ENCODE measurements at places on chromosomes 16 and 17.

DNA sequence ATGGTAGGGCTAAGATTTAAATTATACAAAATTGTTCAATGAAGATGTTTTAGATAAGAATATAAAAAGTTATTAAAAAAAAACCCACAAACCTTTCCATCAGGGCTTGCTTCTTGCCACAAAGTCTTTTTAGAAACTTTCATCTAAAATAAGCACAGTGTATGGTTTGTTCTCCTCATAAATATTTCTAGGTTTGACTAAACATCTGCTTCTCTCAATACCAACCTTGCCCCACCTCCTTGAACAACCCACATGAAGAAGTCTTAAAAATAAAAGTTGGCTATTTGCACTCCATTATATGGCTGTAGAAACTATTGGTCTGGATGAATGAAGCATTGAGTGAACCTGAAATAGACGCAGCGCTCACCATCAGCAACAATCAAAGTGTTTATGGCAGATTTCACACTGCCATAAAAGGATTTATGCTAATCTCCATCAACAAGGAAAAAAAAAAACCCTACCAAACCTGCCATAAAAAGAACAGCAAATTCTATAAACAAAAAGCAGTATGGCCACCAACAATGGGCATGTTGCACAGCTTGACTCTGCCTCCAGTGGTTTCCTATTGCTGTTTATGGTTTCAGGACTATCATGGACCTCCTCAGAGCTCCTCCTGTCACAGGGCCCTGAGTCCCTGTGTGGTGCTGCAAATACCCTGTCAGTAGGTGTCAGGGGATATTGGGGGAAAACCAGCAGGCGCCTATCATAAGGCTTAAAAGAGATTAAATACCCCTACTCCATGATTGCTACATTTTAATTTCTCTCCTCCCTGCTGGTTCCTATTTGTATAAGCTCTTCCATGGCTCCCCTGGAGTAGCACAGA, 37.6 kb downstream of the SNX11 start:
- DNase-seq = no peak

DNA sequence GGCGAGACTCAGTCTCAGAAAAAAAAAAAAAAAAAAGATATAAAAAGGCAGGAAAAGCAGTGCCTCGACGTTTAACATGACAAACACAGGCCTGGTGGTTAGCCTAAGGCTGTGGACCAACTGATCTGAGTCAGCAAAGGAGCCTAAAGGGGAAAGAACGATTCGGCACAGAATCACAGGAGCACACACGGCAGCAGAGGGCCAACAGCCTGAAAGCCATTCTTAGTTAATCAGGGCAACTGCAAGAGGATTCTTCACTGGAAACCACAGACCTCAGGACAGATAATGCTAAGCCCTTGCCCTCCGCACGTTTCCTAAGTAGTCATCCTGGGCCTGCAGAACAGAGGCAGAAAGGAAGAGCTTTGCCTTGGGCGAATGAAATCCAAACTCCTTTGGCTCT, 14.7 kb downstream of the TMEM11 start:
- no peak for DNase-seq

GRCh38 chr16:4083347-4083870, 32.8 kb downstream of the ADCY9 start:
- no peak for DNase-seq

- DNase-seq = no peak
Observed at GRCh38 chr16:78284326-78284725, 184.9 kb downstream of the WWOX start.

- DNase-seq = no peak
Observed at GRCh38 chr16:16017812-16018211, 68.4 kb downstream of the ABCC1 start.

DNA sequence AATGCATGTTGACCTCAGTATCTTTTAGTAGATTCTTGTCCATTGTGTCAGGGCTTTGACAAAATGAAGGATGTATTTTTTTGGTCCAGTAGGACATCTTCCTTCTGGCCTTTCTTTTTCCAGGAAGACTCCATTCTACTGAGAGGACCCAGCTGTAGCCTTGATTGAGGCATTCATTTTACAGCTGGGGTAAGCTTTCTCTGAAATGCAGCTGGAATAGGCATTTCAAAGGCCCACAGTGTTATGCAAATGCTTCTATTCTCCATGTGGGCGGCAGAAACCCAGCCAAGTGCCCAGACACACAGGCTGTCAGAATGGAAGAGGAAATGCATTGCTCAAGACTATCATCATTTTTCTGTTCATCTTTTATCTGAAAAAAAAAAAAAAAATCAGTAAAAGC, 629.0 kb upstream of the CDH8 start:
- DNase-seq = no peak

DNA sequence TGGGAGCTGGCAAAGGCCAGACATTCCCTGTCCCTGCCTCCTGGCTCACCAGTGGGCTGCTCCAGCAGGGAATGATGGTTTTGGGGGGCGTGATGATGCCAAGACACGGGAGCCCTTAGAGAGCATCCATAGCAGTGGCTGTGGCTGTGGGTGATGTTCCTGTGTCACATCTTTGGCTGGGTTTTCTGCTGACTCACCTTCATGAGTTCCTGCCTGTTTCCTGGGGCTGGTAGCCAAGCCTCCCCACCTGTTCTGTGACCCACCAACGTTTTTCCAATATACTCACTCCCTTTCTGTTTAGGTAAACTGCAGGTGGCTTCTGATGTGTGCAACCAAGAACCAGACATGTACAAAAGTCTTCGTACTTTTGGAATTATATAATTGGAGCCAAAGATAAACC, 16.5 kb upstream of the NF1 start:
- DNase-seq = no peak

DNA sequence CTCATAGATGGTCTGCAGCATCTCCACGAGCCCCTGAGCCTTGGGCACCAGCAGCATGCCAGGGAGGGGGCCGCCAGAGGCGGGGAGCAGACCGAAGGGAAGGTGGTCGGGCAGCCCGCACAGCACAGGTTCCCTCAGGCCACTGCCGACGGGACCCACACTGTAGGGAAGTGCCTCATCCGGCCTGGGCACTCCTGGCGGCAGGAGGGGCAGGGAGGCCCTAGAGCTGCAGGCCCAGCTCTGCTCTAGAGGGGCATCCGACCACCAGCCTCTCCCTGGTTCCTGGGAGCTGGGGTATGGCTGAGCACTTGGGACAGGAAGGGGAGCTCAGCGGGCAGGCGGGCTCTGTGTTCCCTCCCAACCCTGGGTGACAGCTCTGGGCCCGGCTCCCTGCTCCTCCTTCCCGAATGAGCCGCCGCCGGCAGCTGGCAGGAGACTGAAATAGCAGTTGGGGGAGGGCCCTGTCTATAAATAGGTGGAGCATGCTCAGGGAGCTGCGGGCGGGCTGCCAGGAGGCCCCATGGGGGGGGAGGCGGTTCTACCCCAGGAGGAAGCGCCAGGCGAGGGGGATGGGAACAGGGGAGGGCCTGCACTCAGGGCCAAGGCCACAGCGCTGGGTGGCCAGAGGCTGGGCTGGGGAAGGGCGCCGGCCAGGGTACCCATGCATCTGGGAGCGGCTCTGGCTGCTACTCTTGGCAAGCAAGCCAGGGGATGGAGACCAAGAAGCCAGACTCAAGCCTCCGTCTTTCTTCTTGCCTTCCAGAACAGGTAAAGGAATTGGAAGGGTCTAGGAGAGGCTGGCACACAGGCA, 12.4 kb downstream of the HDAC5 start:
- peak; percentile 98 for DNase-seq

DNA sequence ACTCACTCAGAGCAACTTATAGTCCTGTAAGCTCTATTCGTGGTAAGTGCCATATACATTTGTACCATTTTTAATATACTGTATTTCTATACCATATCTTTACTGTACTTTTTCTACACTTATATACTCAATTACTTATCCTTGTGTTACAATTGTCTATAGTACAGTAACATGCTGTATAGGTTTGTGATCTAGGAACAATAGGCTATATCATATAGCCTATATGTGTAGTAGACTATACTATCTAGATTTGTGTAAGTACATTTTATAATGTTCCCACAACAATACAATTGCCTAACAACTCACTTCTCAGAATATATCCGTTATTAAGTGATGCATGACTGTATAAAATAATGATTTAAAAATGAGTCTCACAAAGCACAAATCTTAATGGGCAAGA, 123.3 kb upstream of the NACA2 start:
- DNase-seq = no peak

- DNase-seq = no peak
Observed at GRCh38 chr16:64351121-64351520, 770.7 kb downstream of the CDH11 start.

GRCh38 chr17:80825471-80826345, 165.9 kb upstream of the CHMP6 start:
- no peak for DNase-seq

GRCh38 chr17:80970044-80970761, 21.4 kb upstream of the CHMP6 start:
- no peak for DNase-seq

DNA sequence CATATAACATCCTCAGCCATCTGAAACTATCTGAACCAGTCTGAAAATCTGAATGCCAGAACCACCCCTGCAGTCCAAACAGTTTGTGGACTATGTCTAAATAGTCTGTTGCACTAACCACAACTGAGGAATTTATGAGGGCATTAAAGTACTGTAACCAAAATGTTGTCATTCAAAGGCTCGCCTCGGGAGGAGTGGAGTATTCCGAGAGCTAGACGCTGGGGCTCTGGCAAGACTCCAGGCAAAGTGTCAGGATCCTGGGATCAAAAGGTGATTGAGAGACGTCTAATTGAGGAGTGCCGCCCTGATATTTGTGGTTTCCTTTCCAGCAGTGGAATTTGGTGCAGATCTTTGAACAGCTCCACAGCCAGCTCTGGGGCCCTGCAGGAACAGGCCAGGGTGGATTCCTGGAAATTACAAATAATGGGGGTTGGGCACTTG, 142.9 kb upstream of the MYOCD start:
- DNase-seq = no peak

GRCh38 chr16:5036228-5037156, 2.8 kb upstream of the NAGPA start:
- no peak for DNase-seq

GRCh38 chr16:72999541-73000019, 48.3 kb downstream of the ZFHX3 start:
- DNase-seq = no peak

DNA sequence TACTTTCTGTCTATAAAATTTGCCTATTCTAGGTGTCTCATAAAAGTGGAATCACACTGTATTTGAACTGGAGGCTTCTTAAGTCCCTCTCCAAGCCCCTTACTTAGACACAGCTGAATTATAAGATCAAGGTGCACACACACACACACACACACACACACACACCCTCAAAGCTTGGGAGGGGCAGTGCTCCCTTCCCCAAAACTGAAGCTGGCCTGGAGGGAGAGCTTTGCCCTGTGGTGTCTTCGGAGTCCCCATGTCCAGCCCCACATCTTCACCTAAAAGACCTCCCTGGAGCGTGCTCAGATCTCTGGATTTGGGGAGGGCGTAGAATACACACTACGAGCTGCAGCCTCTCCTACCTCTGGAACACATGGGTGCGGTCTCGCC, 828 bp downstream of the EMP2 start:
- DNase-seq = no peak

GRCh38 chr17:45230787-45231480, 9.2 kb downstream of the FMNL1 start:
- DNase-seq = no peak

- no peak for DNase-seq
Observed at GRCh38 chr17:12257176-12257575, 236.5 kb downstream of the MAP2K4 start.

DNA sequence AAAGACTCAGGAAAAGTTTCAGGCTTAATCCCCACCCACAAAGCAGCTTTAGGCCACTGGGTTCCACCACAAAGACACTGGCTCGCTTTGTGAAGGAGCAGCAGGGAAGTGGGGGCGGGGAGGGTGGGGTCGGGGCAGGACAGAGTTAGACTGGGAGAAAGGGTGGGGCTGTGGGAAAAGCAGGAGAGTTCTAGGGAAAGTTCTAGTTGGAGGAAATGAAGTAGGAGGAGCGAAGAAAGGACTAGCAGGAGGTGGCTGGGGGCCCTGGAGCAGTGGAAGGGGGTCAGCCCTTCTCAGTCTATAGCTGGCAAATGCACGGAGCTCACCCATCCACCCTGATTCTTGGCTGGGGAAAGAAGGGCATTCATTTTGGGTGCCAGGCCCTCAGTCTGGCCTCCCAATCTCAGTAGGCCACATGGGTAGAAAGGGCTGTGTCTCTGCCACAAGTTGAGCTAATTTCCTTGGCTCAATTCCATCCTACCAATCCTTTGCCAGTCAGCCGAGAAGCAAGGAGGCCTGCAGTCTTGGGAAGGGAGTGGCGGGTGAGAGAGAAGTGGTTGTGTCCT, 4.6 kb downstream of the INPP5K start:
- no peak for DNase-seq

GRCh38 chr16:71851746-71852145, 6.0 kb downstream of the ATXN1L start:
- DNase-seq = no peak

- no peak for DNase-seq
Observed at GRCh38 chr17:4477255-4477791, 21.4 kb upstream of the SPNS2 start.

GRCh38 chr17:81722184-81723120, 10.4 kb downstream of the SLC25A10 start:
- no peak for DNase-seq

Measured in hypothalamus (tissue), 51 donors.